ENCODE measurements at places on chromosomes 12 and 14. TPM values are rescaled to one million over a fixed set of nuclear protein-coding genes. Genes with fewer than 3 reads are reported as not detected.

The PRB2 gene
- not detected for total RNA-seq

The ALKBH2 gene
- 45.0 TPM for total RNA-seq

The FNTB gene
- total RNA-seq, result 22.0 TPM

The IRF2BPL gene
- 23.4 TPM for total RNA-seq

The KLHDC1 gene
- 0.76 TPM for total RNA-seq

The ITGA5 gene
- 119 TPM for total RNA-seq

The KRT2 gene
- total RNA-seq, result not detected

The TAS2R8 gene
- total RNA-seq, result not detected

The TMEM253 gene
- 0.85 TPM for total RNA-seq

The BEST3 gene
- total RNA-seq, result 2.7 TPM

The TMEM132C gene
- not detected for total RNA-seq

The ZNF891 gene
- 0.21 TPM for total RNA-seq

The EIF2S3B gene
- total RNA-seq, result 0.60 TPM

Data from A549 treated with RU486 at 1 μM for 4 hours (cell line).